ENCODE measurements at places on chromosomes 3 and 15.

- no peak for DNase-seq
Observed at GRCh38 chr15:73889053-73889761, 15.8 kb downstream of the TBC1D21 start.

GRCh38 chr3:14414846-14415464 is 12.5 kb downstream of the SLC6A6 start:
- DNase-seq: no peak

- no peak for DNase-seq
Observed at GRCh38 chr3:31404871-31405270, 127.9 kb upstream of the STT3B start.

- DNase-seq: peak; percentile 35
Observed at GRCh38 chr3:65785065-65785645, 253.6 kb downstream of the MAGI1 start.

- no peak for DNase-seq
Observed at GRCh38 chr3:5226783-5227182, 39.3 kb downstream of the EDEM1 start.

DNA sequence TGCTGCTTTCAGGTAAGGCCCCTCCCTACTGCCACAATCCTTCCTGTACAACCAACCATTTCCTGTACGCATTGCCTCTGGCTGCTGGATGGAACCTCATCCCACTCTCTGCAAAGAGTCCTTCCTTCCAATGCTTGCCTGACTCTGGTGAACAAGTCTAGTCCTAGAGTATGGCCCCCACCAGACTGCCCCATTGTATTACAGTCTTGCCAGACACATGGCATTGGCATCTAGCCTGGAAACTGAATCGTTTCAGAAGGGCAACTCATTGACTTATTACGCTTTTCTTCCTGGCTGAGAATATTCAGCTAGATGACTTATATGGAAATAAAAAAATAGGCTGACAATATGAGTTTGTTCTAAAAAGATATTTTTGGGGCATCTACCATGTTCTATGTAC is 170.3 kb downstream of the SUCLG2 start:
- no peak for DNase-seq

- peak; percentile 73 for DNase-seq
Observed at GRCh38 chr3:72123908-72124441, 339.0 kb upstream of the PROK2 start.

- DNase-seq: no peak
Observed at GRCh38 chr15:65244638-65245037, 33.4 kb upstream of the CILP start.

- no peak for DNase-seq
Observed at GRCh38 chr3:197561926-197562325, 6.2 kb upstream of the BDH1 start.

GRCh38 chr3:195172896-195173295 is 98.1 kb downstream of the XXYLT1 start:
- DNase-seq: no peak

GRCh38 chr3:181715571-181716340 is 4.0 kb downstream of the SOX2 start:
- DNase-seq: no peak

GRCh38 chr3:4898454-4899313 is 80.6 kb upstream of the BHLHE40 start:
- DNase-seq: no peak

DNA sequence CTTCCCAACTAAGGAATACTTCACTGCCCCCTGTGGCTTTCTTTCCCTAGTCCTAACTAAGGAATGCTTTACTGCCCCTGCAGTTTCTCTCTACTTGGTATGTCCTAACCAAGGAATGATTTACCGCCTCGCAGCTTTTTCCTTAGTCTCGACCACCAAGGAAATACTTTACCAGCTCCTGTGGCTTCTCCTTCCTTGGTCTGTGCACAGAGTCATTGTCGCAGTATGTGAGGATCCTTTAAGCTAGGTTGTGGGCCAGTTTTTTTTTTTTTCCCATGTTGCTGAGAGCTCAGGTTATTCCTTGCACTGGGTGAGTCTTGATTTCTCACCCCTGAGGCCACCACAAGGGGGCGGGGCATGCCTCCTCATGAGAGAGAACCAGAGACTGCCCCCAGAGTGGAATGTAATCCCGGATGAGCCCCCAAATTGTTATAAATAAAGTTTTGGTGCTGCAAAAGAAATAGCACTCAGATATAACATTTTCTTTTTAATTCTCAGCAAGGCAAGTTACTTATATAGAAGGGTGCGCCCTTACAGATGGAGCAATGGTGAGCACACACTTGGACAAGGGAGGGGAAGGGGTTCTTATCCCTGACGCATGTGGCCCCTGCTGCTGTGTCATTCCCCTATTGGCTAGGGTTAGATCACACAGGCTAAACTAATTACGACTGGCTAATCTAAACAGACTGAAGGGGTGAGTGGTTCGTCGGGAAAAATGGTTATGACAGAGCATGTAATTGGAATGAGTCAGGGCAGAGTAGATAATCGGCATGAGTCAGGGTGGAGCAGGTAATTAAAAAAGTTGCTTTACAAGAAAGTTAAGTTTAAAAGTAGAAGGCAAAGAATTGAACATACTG is 27.0 kb downstream of the NDUFB4 start:
- no peak for DNase-seq

DNA sequence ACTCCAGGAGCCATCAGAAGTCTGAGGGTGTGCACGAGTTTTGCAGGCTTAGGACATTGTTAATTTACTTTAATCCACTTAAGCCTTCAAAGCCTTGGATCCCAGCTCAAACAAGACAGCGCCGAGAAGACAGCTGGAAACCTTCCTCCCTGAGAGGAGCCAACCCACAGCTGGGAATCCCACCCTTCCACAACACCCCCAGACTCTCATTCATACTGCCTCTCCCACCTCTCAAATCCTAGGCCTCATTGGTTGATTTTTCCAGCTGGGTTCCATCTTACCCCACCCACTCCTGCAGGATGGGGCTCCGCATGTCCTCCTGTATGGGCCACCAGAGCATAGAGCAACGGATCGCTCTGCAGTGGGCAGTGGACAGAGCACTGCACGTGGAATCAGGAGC is 80.4 kb downstream of the SEMA5B start:
- no peak for DNase-seq

DNA sequence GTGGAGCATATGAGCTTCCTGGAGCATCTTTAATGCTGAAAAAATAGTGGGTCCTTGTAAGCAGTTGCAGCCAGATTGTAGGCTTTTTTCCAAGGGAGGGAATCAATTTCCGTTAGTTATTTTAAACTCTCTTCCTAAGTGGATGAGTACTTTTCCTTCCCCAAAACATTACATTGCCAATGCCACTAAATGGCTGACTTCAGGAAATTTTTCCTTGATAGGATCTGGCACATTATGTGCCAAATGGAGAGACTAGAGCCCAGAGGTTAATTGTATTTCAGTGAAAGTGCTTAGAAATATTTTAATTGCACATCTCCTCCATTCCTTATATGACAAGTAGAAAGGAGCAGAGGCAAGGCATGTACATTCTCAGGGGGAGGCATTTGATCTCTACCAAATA is 83.5 kb downstream of the TNFAIP8L3 start:
- DNase-seq: no peak

GRCh38 chr3:140540262-140540661 is 137.6 kb upstream of the TRIM42 start:
- no peak for DNase-seq

DNA sequence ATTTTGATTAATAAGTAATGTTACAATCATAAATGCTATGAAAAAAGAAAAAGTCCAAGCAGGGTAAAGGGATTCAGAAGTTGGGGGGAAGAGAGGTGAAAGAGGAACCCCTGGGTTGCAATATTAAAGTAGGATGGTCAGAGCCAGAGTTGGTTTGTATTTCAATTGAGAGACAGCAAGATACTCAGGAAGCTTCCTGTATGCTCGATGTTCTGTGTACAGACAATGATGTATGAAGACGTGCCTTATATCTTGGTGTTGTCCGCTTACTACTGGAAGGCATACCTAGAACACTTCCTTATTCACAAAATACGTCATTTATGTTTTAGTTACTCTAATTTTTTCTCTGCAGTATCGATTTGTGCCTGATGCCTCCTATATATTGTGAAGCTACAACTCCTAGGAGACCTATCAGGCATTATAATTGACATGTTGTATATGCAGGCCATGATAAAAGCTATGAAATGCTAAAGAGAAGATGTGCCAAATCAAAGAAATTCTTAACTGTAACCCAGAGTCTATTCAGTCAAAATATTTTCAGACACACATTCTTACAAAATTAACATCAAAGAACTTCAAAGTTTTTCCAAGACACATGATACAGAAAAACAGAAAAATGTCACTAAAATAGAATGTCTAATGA is 87.5 kb downstream of the TBL1XR1 start:
- DNase-seq: no peak

GRCh38 chr3:94596141-94596540 is 533.3 kb downstream of the NSUN3 start:
- no peak for DNase-seq

DNA sequence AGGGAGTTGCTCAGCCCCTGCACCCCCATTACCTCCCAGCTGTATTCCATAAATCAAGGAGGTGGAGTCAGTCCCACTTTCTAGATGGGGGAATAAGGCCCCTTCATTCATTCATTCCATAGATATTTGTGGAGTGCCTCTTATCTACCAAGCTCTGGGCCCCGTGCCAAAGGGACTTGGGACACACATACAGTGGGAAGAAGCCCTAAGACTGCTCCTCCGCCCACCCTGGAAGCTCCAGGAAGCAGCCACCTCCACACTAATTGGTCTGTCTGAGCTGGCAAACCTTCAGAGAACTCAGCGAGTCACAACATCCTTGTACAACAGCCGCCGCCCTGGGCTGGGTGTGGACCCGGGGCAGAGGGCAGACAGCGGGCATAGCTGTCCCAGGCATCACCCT is 6.4 kb downstream of the STRA6 start:
- DNase-seq: no peak

- DNase-seq: no peak
Observed at GRCh38 chr3:188686324-188686723, 485.4 kb upstream of the TPRG1 start.

DNA sequence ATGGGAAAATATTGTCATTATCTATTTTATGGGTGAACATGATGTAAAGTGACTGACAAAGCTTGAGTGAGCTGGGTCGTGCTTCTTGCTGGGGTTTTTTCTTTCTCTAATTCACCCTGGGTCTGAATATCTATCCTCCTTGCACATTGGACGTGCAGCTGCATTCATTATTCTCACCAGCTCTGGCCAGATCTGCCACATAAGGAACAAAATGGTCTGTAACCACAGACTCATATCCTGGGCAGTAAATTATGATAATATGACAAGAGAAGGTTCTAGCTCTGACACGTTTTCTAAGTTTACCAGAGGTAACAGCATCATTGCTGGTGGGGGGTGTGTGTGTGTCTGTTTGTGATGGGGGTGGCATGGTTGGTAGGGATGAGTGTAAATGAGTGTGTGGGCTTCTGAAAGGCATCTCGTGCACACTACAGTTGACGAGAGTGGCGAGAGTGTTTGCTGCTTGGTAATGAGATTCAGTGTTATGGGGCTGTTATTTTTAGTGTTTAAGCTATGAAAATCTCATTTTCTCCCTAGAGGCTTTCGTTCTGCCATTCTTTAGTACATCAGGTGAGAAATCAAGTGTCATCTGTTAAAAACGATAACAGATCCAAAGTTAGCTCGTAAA is 418.4 kb downstream of the PDCD6IP start:
- DNase-seq: no peak

DNA sequence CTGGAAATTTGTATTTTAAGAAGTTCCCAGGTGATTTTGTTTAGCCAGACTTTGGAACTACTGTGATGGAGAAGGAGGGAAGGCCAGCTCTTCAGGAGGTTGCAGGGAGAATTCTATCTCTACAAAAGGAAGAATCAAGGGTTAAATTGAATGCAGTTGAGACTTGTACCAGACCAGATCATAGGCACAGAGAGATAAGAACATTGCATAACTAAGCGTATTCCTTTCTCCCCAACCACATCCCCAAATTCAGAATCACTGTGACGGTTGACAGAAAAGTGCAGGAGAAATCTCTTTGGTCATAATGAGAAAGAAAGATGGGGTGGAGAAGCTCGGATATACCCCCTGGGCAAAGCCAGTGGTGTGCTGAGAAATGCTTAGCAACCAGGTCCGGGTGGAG is 7.2 kb downstream of the PLD1 start:
- no peak for DNase-seq

- no peak for DNase-seq
Observed at GRCh38 chr15:43230640-43231115, 9.9 kb upstream of the EPB42 start.

GRCh38 chr3:190281308-190282051 is 40.8 kb downstream of the CLDN1 start:
- DNase-seq: no peak

DNA sequence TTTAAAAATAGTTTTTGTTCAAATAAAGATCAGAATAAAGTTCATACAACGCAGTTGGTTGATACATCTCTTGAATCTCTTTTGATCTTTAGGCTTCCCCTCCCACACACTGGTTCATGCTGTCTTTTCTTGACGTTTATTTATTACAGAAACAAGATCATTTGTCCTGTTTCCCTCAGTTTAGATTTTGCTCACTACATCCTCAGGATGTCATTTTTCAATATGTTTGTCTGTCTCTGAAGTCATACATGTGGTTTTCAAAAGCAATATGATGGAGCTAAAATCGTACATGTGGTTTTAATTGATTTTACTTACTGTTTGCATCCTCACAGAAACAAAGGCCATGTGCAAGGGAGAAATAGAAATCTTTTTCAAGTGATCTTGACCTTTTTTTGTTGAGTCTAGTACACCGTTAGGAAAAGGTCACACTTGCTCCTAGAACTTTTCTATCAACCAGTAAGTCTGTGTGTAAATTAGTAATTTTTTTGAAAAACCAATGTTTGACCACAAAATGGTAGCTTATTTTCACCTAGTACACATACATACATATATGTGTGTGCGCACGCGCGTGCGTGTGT is 63.7 kb upstream of the SENP5 start:
- no peak for DNase-seq

DNA sequence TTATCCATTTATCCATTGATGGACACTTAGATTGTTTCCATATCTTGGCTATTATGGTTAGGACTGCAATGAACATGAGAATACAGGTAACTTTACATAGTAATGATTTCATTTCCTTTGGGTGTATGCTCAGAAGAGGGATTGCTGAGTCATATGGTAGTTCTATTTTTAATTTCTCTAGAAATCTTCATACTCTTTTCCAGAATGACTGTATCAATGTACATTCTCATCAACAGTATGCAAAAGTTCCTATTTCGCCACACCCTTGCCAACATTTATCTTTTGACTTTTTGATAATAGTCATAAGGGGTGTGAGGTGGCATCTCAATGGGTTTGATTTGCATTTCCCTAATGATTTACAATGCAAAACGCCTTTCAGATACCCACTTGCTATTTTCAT is 6.2 kb upstream of the NIPA1 start:
- DNase-seq: no peak

GRCh38 chr3:20680990-20681628 is 495.1 kb upstream of the SGO1 start:
- DNase-seq: no peak

- DNase-seq: no peak
Observed at GRCh38 chr15:58583171-58583908, 151.5 kb downstream of the LIPC start.

- no peak for DNase-seq
Observed at GRCh38 chr3:89434621-89435380, 327.4 kb downstream of the EPHA3 start.
